Smooth muscle cell of the brain vasculature (primary cell): ENCODE measurements at places on chromosomes 1 and 21.

- DNase-seq: no peak
These were observed 1.1 kb downstream of the TFF2 start for GRCh38 chr21:42349420-42350317.

- DNase-seq: no peak
These were observed 11.6 kb upstream of the NPHP4 start for GRCh38 chr1:6003568-6004411.

DNA sequence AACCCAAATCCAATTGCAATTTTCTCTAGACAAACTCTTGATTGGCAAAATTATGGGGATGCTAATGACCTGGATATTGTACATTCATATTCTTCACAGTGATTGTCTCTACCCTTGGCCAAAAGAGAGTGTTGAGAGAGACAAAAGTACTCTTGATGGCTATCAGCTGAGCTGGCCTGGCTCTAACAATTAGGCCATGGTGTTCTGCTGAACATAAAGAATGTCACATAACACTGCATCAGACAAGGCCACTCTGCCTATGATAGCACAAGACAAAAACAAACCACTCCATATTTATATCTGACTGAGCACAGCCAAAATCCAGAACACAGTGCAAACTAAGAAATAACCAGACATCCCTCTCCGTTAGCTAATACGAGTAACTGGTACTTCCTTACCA, 101.7 kb downstream of the ADAMTS1 start:
- DNase-seq: no peak

- DNase-seq: no peak
These were observed 30.3 kb upstream of the NUF2 start for GRCh38 chr1:163291461-163291860.

GRCh38 chr1:1755426-1755825, 22.8 kb downstream of the NADK start:
- DNase-seq: no peak
